ENCODE measurements at places on chromosomes 2 and 18. TPM values are rescaled to one million over a fixed set of nuclear protein-coding genes. Genes with fewer than 3 reads are reported as not detected.

- DNase-seq = no peak
Observed at GRCh38 chr2:194714541-194714940, 942.5 kb upstream of the SLC39A10 start.

- peak; percentile 93 for DNase-seq
Observed at GRCh38 chr2:231795525-231796327, 9.5 kb downstream of the COPS7B start.

DNA sequence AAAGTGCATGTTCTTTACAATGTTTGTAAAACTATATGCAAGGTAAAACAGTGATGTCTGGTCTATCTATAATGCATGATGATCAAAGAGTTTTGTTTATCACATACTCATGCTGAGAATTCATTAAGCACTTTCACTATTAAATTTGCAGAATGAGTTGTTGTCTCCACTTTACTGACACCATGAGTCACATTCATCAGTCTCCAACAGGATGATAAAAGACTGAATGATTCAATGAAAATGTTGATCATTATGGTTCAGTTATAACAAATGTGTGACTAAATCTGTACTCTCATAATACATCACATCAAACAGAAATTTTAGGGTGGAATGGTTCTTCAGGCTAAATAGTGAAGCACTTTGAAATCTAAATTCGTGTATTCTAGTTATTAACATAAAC is 129.0 kb downstream of the ERBB4 start:
- no peak for DNase-seq

DNA sequence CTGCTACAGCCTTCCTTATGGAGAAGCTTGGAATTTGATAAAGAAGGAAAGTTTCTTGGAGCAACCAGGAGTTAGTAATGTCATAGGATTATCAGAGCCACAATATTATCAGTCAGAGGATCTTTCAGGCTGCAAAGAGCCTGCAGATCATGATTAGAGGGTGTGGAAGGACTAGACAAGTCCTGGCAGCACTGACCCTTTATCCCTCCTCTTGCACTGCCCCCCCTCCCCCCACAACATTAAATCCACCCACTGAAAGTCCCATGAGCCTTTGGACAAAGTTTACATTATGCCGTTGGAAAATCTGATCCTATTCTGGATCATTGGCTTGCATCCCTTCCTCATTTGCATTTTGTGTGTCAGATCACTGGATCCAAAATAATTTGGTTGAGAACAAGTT is 18.7 kb upstream of the IMPA2 start:
- no peak for DNase-seq

- DNase-seq = no peak
Observed at GRCh38 chr18:11950824-11951223, 30.5 kb upstream of the IMPA2 start.

- DNase-seq = no peak
Observed at GRCh38 chr2:181923121-181923520, 31.6 kb downstream of the ITPRID2 start.

DNA sequence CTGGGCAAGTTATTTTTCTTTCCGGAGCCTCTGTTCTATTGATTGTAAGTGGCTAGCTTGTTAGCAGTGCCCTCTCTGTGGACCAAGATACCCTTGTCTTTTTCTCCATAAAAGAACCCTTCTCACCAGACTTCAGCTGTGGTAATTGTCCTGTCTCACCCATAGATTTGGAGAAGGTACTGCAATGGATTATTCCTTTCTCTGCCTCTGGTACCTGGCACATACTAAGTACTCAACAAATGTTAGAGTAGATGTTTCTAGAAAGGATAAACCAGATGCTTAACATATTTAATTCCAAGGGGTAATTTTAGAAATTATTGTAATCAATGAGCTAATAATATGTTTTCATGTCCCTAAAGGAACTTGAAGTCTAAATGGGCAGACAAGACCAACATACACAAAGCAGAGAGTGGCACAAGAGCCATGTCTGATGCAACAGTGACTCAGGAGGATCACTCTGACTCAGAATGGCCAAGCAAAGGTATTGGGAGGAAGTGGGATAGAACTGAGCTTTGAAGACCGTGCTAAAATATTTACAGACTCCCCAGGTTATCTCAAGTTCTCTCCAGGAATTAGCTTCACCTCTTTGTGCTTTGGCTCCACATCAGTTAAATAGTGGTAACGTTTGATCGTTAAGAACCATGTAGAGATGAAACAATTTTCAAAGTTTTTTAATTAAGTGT is 129.7 kb upstream of the OSR1 start:
- no peak for DNase-seq

The HOXD12 gene
- total RNA-seq = not detected

GRCh38 chr2:237541243-237541642 is 25.1 kb upstream of the PRLH start:
- no peak for DNase-seq

The CKAP2L gene
- total RNA-seq = 2.4 TPM

DNA sequence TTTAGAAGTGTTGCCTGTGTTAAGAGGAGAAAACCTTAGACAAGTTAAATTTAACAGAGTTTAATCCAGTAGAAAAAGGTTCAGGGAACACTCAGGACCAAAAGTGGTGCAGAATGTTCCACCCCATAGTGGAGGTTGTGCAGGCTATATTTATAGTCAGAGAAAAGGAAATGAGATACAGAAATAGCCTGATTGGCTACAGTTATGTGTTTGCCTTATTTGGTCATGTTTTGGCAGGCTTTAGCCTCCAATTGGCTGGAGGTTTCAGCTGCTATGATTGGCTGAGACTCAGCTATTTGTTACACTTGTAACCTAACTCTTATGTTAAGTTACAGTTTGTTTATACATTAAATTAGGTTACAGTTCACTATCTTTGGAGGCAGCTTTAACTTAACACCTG is 4.2 kb downstream of the STAMBP start:
- DNase-seq = peak; percentile 34

The PDE11A gene
- 0.09 TPM for total RNA-seq

GRCh38 chr2:108399479-108399878 is 21.7 kb downstream of the SULT1C4 start:
- peak; percentile 10 for DNase-seq

- DNase-seq = no peak
Observed at GRCh38 chr2:154771664-154772284, 73.3 kb downstream of the KCNJ3 start.

All from dermis blood vessel endothelial cell (primary cell).